T-helper 1 cell (primary cell): ENCODE measurements at places on chromosomes 6 and 20.

DNA sequence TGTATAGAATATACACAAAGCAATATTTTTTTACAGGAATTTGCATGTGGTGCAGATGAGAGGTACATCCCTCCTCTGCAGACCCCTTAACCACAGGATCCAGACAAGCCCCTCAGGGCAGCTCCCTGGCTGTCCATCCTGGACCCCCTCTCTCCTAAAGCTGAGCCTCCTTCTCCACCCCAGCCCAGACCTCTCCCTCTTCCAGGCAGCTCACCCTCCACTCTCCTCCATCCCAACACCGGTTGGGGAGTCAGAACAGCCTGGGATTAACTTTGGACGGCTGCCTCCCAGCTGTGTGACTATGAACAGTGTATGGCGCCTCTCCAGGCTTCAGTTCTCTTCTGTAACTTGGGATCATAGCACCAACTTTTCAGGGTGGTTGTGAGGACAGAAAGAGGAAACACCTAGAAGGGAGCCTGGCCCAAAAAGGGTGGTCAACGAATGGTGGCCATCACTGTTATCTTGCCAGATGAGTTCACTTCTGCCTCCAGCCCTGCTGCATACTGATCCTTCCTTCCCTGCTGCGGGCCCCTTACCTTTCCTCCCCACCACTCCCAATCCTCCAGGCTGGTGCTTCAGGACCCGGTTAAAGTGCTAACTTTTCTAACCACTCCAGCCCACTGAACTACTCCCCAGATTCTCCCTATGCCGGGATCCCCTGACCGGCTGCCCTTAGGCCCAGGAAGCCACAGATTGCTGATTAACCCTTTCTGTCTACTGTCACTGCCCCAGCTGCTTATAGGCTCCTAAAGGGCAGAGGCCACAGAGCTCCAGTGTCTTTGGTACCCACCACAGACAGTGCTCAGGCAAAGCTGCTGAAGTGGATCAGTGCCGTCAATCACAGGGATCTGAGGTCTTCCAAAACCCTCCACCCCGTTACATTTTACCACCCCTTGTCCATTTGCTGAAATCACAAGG, 55.9 kb downstream of the GPR6 start:
- DNase-seq: no peak

DNA sequence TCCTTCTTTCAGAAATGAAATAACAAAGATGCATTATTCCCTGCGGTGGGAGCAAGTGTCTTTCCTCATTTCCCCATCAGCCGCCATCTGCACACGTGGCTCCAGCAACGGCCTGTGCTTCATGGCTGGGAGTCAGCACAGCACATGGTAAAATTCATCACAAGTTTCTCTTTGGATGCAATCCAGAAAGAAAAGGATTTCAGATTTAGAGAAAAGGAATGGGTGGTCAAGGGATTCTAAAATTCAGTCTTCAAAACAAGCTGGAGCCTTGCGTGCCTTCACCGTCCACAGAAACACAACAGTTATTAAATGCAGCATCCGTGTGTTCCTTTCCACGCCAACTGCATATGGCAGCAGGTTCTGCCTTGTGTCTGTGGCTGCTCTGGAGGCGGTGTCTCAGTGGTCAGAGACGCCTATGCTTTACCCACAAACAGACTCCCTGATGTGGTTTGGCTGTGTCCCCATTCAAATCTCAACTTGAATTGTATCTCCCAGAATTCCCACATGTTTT, 107.6 kb downstream of the THBS2 start:
- DNase-seq: no peak

- no peak for DNase-seq
These were observed 409 bp downstream of the SRMS start for GRCh38 chr20:63546956-63547724.

DNA sequence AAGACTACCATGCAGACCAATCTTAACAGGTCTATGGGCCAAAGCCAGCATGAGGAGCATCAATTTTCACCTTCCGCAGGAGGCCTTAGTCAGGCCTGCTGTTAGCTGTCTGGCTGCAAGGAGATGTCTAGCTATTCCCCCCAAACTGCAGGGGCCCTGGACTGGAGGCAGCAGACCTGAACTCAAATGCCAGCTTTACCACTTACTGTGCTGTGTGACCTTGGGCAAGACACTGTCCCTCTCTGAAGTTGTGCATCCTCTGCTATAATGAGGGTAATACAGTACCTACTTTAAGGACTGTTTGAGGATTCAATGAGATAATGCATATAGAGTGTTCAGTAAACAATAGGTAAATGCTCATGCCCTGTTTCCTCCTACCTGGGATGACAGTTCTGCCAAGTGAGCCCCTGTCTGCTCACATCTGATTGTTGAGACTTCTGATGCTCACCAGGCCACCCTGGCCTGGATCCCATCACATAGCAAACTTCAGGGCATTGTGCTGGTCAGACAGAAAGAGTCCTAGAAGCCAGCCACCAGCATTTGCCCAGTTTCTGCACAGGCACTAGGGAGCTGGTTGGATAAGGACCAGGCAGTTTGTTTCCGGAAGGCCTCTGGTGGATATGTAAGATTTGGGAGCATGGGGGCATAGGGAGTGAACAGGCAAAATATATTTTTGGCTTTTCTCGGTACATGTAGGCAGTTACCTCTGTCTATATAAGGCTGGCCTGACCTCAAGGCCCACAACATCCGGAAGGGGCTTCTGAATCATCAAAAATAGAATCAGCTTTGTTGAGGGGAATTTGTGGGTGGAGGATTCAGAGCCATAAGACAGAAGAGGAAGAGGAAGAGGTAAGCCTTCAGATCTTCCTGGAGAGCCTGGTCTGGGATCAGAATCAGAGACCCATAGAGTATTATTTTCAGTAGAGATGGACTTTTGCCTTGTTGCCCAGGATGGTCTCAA, 2.3 kb upstream of the OCSTAMP start:
- no peak for DNase-seq

- no peak for DNase-seq
These were observed 13.1 kb downstream of the PRDM1 start for GRCh38 chr6:106099235-106099537.

- DNase-seq: no peak
These were observed 95.6 kb downstream of the HDGFL1 start for GRCh38 chr6:22664968-22665367.

DNA sequence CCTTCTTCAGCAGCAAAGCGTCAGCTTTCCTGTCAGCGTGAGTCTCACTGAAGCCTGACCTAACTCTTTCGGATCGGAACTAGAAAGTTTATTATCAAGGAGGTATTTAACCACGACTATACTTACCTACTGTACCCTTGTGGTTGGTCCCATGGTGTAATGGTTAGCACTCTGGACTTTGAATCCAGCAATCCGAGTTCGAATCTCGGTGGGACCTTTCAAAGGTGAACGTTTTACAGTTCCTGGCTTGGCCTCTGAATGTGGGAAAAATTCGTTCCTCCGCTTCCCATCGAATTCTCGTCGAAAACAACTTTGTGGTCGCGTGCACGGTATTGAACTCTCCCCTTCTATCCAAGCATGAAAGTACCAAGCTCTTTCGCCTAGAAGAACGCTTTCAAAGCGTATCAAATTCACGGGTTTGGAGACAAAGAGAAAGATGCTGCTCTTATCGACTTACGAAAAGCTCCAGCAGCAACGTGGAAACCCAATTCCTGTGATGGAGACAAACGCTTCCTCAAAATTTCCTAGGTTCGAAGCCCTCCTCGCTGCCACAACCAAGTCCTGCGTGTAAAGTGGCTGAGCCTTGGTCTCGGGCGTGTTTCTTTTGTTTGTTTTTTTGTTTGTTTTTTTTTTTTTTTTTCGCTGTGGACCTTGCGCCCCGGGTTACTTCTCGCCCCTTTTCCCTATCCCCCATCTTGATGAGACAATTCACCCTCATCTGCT, 63.7 kb downstream of the GPX5 start:
- no peak for DNase-seq

DNA sequence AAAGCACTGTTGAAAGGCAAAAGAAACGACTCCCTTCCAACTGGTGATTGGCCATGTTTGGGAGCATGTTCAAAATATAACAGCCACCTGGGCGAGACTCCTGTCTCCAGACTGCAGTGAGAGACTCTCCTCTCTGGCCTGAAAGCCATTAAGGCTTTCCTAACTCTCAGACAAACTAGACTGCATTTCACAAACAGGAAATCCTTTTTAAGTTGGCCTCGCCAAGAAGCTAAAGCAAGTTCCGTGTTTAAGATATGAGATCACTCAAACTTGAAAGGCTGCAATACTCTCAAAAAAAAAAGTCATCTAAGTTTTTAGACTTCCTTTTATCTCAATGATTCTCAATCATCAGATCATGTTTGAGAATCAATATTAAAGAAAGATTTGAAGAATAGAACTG, 117.0 kb downstream of the TFAP2A start:
- DNase-seq: no peak

GRCh38 chr20:50286609-50287008, 96.0 kb downstream of the CEBPB start:
- peak; percentile 20 for DNase-seq

DNA sequence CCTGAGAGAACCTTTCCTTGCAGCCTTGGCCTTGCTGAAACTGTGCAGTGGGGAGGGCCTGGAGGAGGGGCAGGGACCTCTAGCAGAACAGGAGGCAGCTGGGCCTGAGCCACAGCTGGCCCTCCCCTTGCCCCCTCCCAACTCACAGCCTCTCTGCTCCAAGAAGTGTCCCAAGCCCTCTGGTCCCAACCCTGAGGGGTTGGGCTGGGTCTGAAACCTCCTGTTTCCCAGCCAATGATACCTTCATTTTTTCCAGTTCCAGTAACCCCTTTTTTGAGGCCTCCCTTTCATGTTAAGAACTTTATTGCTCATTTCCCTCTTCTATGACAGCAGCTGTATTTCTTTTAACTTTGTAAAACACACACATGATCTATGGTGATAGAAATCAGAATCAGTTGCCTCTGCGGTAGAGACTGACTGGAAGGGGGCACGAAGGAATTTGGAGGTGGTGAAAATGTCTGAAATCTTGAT, 17.9 kb upstream of the ARMC12 start:
- DNase-seq: no peak

GRCh38 chr6:36822506-36823269, 16.6 kb downstream of the CPNE5 start:
- DNase-seq: no peak

DNA sequence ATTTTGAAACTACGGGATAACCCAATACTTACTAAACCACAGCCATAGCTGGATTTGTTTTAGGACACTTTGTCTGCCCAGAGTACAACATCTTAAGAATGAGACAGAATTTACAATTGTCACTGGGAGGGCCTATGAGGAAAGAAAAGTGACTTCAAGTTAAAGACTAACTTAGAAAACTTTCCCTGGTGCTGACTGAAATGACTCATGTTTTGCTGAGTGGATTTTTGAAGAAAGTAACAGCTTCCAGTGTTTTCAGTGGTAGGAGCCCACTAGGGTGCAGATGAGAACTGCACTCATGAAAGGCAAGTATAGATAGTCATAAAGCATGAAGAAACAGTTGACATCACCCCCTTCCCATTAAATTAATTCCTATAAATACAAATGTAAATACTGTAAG, 988.2 kb upstream of the MAP3K7 start:
- DNase-seq: no peak

DNA sequence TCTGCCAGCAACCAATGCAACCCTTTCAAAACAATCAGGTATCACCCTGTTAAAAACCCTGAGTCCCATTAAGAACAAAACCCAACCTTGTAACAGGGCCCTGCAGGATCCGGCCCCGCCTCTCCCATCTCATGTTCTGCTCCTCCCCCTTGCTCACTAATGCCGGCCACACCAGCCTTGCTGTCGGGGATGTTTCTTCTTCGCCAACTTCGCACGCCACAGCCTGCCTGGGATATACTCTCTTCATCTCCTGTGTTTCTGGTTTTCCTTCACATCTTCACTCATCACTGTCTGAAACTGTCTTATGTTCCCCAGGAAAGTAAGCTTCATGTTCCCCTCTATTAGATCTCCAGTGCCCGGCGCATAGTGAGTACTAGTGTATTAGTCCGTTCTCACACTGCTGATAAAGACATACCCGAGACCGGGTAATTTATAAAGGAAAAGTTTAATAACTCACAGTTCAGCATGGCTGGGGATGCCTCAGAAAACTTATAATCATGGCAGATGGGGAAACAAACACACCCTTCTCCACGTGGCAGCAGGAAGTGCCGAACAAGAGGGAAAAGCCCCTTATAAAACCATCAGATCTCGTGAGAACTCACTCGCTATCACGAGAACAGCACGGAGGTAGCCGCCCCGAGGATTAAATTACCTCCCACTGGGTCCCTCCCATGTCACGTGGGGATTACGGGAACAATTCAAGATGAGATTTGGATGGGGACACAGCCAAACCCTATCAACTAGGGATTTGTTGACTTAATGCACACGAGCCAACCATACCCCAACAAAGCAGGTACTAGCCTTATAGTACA, 5.1 kb downstream of the TP53RK start:
- no peak for DNase-seq

GRCh38 chr6:25874118-25874517, at the start of gene SLC17A3:
SLC17A3 (minus strand) TSS chr6:25874243; CDS start chr6:25868387, 5,856 bp downstream.
- DNase-seq: no peak

GRCh38 chr20:38969708-38970107, 7.6 kb downstream of the DHX35 start:
- no peak for DNase-seq

DNA sequence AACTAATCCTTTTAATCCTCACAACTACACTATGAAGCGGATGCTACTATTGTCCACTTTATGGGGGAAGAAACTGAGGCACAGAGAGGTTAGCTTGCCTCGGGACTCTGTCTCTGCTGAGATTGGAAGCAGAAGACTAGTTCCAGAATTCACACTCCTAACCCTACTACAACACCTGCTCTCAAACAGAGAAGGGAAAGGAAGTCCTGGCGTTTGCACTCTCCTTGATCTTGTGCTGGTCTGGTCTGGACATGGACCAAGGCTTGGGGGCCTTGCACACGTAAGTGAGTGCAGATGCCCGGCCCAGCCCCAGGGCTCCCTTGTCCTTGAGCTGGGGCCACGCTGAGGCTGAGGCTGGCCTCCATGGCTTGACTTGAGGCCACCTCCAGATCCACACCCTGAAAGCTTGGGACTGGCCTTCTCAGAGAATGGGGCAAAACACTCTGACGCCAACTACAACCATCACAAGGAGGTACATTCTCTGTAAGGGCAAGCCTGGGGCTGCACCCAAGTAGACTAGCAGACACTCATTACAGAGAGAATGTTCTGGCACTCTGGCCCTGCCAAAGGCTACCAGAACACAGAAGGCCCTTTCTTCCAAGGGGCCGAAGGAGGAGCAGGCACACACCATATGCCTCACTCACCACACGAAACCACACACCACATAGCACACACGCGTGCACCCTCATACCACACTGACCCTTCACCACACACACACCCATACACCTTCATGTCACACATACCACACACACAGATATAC, 33.3 kb upstream of the EZR start:
- DNase-seq: no peak

DNA sequence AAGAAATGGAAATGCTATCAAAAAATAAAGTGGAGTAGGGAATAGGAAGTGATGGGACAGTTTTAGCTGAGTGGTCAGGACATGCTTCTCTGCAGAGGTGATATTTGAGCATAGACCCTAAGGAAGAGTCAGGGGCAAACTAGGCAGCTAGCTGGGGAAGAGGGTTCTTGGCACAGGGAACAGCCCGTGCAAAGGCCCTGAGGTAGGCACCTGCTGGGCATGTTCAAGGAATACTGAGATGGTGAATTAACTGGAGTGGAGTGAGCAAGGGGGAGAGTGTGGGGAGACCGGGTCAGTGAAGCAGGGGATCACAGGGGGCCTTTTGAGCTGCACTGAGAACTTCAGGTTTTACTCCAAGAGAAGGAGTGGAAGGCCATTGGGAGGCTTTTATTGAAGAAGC, 7.5 kb upstream of the SIRPA start:
- DNase-seq: no peak
